Tibial nerve (tissue), 4 donors: ENCODE measurements at places on chromosomes 11 and 22. TPM values are rescaled to one million over a fixed set of nuclear protein-coding genes. Genes with fewer than 3 reads are reported as not detected.

DNA sequence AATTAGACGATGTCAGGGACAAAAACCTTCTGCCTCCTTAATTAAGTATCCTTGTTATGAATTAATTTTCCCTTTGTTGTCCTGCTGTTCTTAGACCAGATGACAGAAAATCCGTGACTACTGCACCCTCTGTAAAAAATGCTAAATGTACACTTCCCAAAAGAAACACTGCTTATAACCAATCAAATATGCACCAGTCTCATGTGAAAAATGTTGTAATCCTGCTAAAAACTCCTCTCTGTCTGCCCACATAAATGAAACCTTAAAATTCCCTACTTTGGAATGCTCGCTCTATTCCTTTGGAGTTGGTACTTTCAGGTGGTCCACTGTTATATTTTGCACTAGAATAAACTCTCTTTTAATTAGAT lies 366.8 kb upstream of the CCDC179 start:
- no peak for DNase-seq

- DNase-seq: no peak
Observed at GRCh38 chr22:37276776-37277175, 5.5 kb upstream of the CYTH4 start.

DNA sequence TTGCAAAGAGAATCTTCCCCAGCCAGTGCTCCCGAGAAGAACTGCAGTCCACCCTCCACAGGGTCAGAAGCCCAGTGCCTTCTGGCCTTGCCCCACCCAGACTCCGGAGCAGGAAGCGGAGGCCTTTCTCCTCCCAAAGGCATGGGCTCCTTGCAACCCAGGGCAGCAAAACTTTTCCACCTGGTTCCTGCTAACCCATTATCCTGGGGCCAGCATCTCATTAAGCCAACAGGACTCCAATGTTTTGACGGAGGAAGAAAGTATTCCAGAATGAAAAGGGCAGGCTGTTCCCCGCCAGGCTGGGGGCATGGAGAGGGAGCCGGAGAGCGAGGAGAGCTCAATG lies 88.1 kb downstream of the RTL6 start:
- no peak for DNase-seq

DNA sequence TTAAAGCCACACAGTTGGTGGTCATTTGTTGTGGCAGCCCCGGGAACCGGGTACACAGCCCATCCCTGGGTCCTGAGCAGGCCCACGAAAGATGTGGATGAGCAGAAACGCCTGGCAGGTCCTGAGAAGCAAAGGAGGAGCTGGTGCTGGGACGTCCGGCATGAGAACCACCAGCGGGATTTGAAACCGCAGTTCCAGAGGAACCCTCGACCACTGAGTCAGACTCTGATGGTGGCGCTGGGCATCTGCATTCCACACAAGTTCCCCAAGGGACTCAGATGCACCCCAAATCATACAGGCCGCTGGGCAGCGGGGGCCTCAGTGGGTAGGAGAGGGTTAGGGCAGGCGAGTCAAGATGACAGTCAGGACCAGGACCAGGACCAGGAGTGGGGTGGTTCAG lies 363.0 kb downstream of the SHANK2 start:
- DNase-seq: no peak

SSTR3 gene
- not detected for total RNA-seq

DNA sequence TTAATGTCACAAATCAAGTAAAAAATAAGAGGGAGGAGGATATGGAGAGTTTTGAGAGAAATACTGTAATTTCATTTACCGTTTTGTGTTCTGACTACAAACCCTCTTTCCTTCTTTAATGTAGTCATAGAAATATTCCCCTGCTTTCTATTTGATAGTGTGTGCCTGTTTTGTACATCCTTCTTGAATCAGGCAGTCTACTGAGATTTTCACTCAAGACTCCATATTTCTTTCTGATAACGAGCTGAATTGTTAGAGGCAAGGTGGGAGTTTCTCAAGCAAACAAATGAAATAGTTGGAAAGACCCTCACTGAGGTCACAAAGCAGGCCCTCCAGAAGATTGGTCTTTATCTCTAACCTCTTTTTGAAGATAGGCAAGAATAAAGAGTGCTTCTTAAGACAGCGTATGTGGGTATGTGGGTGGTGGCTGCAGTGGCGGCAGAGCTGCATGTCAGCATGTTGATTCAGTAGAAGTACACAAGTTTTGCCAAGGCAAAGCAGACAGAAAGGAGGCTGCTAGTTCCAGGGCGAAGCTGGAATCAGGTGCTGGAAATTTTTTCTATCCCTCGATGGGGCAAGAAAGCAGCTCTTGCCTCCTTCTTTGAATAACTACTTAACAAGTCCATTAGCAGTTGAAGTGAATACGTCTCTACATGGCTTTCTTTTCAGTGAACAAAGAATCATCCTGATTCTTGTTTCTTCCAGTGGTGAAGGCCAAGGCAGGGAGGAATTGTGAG lies 164.2 kb downstream of the FAM76B start:
- no peak for DNase-seq

FIBIN gene
- total RNA-seq: 256 TPM

TRIM29 gene
- 39.3 TPM for total RNA-seq

- no peak for DNase-seq
Observed at GRCh38 chr11:73402834-73403185, 26.6 kb downstream of the RELT start.

GRCh38 chr11:104682206-104682605 lies 216.1 kb downstream of the CASP12 start:
- DNase-seq: no peak

KRTAP5-8 gene
- total RNA-seq: not detected

GRCh38 chr11:123241874-123242543 lies 47.0 kb upstream of the CLMP start:
- no peak for DNase-seq

- no peak for DNase-seq
Observed at GRCh38 chr22:38203090-38203810, 1.5 kb downstream of the MAFF start.

DNA sequence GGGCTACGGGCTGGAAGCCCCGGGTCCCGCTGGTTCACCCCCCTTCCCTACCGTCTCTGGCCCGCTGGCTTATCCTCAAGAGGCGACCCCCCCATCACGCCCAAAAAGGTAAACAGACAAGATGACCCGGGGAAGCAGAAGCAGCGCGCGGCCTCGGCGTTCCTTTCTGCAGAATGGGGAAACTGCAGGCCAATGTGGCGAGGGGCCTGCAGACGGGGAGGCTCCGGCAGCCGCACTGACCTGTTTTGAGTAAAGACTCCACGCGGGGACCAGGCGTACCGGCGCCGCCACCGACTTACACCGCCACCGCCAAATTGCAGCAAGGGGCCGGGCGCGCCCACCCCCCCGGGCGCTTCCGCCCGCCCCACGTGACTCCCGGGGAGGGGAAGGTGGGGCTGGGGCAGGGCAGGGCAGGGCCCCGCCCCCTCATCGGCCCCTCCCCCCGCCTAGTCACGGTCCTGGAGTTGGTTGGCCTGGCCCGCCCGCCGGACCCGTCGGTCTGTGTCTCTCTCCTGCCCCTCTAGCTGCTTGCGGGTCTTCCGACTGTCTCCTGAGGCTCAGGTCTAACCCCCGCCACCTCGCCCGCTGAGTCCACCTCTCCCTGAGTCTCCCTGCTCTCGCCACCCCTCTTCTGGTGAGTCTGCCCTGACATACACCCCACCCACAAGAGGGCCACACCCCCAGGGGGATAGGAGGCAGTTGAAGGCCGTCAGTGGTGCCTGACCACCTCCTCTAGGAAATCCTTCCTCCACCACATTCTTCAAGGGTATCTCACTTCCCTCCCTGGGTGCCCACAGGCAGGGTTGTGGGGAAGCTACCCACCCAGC lies at the start of gene ARAP1:
Gene ARAP1, minus strand, starts transcription at position 321 of the 827 bp plus-strand sequence. CDS start 25,280 bp downstream, outside the sequence.
- DNase-seq: peak; percentile 47

ALDH3B1 gene
- total RNA-seq: 80.4 TPM

- no peak for DNase-seq
Observed at GRCh38 chr11:45440111-45440510, 154.0 kb upstream of the SYT13 start.

DNA sequence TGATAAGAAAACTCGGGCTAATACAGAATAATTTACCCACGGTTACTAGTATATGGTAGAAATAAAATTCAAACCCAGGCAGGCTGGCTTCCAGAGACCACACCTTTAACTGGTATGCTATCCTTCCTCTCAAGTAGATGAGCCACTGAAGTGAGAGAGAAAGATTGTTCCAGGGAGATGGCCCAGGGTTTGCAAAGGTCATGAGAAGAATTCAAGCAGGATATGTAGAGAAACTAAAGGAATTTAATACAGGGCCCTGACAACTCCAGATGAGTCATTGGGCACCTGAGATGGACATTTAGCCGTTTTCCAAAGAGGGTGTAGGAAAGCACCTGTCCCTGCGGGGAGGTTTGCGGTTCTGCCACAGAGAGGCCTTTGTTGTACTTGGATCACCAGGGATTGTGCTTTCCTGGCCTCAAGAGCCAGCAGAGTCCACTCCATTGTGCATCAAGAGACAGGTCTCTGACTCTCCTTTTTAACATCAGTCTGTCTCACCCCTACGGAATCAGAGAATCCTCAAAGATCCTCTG lies 152.7 kb upstream of the BLID start:
- DNase-seq: no peak
